A673 (cell line): ENCODE measurements at places on chromosomes 5 and 9.
A peak's percentile ranks its signal among the peaks of the same experiment; 100 is the strongest.

DNA sequence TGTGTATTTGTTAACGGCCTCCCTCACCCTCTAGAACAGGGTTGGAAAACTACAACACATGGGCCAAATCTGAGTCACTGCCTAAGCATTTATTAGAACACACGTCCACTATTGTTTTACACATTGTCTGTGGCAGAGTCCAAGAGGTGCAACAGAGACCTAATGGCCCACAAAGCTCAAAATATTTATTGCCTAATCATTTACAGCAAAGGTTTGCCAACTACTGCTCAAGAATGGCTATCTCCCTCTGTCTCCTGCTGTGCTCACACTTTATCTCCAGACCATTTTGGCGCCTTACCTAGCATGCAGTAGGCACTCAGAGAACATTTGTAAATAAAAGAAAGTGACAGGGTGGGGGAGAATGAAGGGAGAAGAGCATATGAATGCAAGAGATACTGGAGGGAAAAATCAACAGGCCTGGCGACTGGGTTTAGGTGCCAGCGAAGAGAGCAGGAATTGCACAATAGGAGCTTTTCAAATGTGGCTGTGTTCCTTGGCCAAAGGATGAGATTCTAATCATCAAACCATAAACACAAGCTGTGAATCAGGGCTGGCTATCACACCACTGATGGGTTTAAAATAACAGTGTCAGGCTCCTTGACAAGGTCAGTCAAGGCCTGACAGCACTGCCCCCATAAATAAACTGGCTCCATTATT, 80.3 kb downstream of the EPB41L4A start:
- DNase-seq: no peak

DNA sequence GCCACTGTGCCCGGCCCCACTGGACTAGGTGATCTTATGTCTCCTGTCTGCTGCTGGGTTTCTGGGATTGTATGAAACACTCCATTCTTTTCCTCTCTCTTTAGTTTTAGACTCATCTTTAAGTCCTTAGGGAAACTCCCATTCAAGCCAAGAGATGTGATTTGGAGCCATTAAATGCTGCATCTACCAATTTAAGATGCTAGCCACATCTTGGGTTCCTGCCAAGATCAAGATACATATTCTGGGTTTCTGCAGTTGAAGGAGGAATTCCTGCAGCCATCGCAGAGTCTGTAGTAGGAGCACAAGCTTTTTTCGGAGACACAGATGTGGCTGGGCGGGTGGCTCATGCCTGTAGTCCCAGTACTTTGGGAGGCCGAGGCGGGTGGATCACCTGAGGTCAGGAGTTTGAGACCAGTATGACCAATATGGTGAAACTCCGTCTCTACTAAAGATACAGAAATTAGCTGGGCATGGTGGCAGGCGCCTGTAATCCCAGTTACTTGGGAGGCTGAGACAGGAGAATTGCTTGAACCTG, 23.2 kb downstream of the STXBP1 start:
- DNase-seq: peak; percentile 16

- DNase-seq: no peak
Observed at GRCh38 chr5:4065472-4066320, 470.1 kb downstream of the IRX1 start.

DNA sequence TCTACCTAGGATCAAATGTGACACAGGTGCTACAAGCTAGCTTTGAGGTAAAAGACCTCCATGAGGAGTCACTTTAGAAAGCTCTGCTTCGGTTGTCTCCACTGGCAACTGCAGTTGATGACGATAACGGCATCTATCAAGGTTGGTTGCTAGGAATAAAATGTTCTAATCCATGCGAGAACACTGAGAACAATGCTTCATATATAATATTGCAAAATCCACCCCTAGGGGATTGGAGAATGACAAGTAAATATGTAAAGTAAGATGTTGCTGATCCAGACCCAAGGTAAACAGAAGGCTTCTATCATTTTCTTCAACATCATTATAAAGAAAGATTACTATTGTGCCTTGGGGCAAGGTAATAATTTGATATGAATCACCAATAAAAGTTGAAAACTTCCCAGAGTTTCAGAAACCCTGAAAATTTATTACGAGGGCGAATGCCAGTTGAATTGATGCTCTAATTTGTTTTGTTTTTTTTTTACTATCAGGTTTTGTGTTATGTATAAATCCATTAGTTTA, 1003.4 kb downstream of the CDH18 start:
- DNase-seq: no peak

DNA sequence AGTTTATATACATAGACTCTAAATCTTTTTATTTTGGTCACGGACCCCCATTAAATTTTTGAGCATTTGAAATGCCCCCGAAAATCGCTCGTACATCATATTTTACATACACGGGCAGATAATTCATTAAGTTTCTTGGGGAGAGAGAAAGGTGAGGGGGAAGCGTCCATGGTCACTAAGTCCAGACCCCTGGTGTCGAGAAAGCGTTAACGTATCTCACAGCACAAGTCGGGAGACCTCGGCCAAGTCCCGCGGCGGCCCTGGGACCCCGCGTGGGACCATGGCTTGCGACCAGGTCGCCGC, 794 bp downstream of the PTBP3 start:
- DNase-seq: no peak

DNA sequence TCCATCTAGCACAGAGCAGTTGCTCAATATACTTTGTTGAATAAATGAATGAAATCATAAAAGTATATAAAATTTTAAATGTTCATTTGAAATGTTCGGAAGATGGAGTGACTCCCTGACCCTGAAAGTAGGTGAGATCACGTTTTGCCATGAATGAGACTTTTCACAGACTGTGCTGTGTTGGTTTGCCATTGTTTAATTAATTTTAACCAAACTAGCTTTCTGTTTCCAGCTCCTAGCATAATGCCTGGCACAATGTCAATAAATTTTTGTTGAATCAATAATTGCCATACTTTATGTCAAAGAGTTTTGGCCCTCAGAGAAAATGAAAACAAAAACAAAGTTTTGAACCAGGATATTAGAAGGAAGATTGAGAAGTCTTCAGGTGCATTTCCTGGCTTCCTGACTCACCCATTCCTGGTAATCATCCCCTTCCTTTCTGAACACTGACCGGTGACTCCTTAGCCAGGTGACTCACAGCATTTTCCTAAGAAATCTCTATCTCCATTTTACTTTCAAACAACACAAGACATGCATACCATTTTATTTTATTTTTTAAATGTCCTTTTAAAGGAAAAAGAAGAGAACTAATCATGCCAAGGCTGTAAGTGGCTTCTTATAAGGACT, 15.1 kb downstream of the SLC28A3 start:
- no peak for DNase-seq

- DNase-seq: peak; percentile 28
Observed at GRCh38 chr5:177040814-177041420, 18.4 kb downstream of the ZNF346 start.

DNA sequence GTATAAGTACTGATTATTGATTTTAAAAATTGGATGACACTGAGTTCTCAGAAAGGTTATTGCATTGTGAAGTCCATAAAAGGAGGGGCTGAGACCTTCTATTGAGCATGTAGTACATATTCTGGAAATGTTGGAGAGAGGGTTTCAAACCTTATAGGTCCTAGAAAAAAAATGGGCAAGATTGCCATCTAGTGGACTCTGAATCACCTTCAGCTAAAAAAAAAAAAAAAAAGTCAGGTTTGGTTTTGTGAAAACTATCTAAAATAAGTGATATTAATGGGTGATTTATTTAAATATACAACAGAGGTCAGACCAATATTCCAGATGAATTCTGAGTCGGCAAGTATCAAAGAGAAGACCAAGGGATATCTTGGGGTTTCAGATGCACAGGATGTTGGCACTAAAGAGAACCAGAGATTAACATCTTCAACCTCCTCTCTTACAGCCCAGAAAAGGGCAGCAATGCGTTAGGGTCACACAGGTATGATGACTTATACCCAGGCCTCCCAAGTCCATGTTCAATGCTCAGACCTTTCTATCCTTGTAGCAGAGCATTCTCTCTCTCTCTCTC, 109.8 kb upstream of the NMUR2 start:
- DNase-seq: peak; percentile 33

GRCh38 chr5:76165711-76166374, 82.7 kb downstream of the SV2C start:
- DNase-seq: no peak

GRCh38 chr9:29068461-29068860, 1495.2 kb upstream of the C9orf72 start:
- no peak for DNase-seq

DNA sequence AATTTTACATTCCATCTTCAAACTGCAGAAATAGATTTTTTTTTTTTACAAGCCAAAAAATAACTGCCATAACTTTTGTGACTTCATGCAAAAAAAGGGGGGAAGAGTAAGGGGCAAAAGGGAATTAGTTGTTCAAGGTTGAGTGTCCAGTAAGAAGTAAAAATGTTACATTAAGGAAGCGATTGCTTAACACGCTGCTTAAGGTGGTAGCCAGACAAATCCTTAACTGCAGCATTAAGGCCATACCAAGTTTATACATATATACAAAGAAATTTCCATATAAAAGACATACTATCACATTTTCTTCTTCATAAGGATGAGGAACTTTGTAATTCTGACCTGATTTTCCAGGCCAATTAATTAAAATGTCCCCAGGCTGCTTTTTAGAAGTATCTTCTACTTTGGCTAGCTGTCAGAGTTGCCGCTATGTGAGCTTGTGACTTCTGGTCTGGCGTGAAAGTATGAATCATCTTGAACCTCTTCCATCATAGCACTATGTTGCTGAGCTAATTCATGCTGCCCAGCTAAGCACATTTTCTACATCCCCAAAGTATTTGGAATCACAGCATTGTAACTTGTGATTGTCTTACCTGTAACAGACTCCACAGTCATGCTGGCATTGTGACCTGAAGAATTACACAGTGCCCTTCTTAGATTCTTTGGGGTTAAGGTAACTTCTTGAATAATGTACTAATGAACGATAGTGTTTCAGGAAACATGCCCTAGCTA, 40.0 kb downstream of the G3BP1 start:
- no peak for DNase-seq

DNA sequence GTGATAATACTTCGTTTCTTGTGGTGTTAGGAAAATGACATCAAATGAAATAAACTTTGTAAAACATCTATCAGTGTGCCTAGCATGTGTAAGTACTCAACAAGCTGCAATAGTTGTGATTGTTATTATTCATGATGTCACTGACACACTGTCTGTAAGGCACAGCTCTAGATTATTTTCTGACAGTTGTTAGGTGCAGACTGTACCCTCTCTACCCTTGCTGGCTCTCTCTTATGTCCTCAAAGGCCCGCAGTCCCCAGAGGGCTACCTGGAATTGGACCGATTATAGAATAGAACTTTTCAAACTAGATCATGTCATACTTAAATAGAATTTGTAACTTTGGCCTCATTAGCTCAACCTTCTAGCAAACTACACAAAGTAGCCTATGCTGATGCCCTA, 65.9 kb upstream of the VCAN start:
- DNase-seq: no peak

DNA sequence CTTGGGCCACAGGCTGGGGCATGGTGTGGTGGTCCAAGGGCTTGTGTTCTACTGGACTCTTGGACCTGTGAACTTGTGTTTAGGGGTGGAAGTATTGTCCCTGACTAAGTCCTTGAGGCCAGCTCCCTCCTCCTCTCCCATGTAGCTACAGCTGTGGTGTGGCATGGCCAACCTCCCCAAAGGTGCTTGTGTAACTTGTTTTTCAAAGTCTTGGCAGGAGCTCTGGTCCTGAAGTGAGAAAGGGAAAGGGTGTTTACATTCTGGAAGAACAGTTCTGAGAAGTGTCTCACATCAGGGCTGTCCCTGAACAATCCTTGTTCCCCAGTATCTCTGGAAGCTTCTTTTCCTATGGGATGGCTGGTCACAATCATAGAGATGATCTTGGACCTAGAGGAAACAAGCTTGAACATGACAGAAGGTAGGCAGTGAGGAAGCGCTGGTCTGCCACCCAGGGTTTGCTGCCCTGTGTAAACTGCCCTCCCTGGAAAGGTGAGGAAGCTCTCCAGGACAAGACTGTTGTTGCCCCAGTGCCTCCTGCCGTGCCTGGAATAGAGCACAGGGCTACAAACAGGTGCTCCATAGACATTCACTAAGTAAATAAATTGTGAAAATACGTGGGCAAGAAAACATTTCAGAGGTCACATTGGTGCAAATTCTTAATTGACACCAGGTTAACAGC, 64.6 kb upstream of the KLF9 start:
- no peak for DNase-seq

DNA sequence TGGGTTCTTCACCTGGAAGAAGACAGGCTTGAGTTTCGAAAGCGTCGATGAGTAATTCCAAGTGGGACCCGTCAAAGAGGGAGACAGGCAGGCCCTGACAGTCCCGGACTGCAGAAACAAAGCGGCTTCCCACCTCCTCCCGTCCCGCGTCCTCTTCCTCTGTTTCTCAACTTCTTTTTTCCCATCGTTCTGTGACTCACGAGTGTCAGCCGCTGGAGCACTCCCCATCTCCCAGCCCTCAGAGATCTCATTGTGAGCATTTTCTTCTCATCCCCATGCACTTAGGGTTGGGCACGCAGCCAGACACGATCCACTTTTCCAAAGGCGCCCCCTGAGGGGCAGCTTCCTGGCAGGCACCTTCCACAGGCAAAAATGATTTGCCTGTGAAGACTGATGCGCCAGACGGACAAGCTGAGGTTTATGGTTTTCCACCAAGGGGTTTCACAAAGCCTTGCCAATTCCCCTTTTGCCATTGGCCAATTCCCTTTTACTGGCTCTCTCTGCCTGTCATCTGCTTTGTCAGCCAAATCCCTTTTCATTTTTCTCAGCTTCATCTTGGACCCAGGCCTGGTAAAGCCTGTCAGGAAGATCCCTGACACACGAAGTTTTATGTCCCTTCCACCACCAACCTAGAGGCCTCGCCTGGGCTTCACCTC, 86.5 kb upstream of the ANKRD55 start:
- peak; percentile 77 for DNase-seq

DNA sequence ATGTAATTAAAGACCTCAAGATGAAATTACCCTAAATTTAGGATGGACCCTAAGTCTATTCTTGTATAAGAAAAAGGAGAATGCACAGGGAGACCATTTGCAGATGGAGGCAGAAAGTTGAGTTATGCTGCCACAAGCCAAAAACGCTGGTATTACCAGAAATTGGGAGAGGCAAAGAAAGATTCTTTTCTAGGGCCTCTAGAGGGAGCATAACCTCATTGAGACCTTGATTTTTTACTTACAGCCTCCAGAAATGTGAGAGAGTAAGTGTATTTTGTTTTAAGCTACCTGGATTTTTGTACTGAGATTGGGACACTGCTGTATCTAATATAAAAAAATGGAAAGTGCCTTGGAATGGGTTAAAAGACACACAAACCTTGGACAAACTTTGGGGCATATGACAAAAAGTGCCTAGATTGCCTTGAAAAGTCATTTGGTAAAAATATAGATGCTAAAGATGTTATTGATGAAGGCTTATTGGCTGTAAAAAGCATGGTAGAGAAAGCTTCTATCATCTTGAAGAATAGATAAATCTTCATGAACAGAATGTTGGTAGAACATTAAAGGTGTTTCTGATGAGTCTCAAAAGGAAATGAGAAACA, 174.7 kb upstream of the PRDM9 start:
- DNase-seq: peak; percentile 37

GRCh38 chr5:87061046-87061445, 206.6 kb upstream of the RASA1 start:
- DNase-seq: no peak

- no peak for DNase-seq
Observed at GRCh38 chr9:88179062-88179521, 40.8 kb upstream of the SPATA31C2 start.
